ENCODE measurements at places on chromosomes 7 and 10. TPM values are rescaled to one million over a fixed set of nuclear protein-coding genes. Genes with fewer than 3 reads are reported as not detected.

CALHM1 gene
- total RNA-seq: not detected

ACTL6B gene
- not detected for total RNA-seq

- no peak for DNase-seq
These were observed 64.4 kb downstream of the LYZL1 start for GRCh38 chr10:29353305-29353704.

DNA sequence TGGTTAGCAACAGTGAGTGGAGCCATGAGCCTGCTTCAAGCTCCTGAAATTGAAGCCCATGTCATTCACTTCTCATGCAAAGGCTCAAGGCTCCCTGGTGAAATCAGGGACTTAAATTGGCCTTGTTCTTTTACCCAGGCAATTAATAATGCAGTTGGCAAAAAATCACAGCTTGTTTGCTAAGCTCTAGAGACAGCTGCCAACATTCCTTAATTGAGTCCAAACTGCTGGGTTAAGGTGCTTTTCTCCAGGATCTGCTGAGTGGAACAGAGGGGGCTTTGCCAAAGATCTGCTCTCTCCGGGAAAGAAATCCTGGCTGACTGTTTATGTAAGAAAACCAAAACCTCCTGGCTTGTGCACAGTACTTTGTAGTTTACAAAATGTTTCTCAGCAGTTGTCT is 257.6 kb upstream of the GHITM start:
- DNase-seq: no peak

DNA sequence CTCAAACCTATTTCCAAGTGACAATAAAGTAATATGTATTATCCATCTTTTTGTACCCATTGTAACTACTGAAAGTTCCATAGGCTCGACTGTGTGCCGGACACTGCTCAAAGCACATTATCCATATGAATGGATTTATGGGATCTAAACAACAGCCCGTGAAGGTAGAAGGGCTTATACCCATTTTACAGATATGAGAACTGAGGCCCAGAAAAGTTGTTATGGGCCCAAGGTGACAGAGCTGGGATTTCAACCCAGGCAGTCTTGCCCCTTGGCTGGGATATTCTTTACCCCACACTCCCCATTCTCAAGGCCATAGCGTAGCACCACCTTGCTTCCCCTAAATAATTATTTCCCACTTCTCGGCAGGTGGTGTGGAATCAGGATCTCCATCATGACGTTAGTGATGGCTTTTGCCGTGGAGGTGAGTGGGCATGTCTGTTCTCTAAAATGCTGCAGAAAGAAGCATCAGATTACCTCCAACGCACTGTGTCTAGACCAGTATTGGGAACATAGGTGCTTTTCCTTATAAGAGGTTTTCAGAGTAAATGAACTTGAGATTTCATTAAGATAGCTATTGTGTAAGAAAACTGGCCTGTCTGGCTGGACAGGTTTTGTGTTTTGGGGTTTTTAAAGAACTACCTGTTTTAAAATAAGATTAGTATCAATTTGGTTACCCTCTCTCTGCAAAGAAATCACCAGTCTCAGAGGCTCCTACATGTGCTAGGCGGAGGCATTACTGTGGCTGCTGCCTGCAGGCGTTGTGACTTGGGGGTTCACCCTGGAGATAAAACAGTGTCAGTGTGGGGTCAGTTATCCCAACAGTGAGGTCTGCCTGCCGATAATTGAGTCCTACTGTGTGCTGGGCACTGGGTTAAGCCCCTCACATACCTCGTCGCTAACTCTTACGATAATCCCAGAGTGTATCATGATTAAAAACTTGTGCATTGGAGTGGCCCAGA is 85.1 kb upstream of the SDK1 start:
- no peak for DNase-seq

DNA sequence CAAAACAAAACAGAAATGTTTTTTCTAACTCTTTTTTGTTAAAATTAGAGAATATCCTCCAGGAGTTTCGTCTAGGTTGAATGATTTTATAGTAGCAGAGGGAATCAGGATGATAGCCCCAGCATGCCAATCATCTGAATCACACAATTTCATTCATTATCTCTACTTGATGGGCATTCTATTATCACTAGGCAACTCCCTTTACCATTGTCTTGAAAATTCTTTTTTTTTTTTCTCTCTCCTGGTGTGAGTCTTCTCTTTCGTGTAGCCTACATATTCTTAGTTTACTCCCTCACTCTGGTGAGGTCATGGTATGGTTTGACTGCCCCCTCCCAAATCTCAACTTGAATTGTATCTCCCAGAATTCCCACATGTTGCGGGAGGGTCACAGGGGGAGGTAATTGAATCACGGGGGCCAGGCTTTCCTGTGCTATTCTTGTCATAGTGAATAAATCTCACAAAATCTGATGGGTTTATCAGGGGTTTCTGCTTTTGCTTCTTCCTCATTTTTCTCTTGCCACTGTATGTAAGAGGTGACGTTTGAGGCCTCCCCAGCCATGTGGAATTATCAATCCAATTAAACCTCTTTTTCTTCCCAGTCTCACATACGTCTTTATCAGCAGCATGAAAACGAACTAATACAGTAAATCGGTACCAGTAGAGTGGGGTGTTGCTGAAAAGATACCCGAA is 105.0 kb downstream of the OTUD1 start:
- DNase-seq: no peak

DNA sequence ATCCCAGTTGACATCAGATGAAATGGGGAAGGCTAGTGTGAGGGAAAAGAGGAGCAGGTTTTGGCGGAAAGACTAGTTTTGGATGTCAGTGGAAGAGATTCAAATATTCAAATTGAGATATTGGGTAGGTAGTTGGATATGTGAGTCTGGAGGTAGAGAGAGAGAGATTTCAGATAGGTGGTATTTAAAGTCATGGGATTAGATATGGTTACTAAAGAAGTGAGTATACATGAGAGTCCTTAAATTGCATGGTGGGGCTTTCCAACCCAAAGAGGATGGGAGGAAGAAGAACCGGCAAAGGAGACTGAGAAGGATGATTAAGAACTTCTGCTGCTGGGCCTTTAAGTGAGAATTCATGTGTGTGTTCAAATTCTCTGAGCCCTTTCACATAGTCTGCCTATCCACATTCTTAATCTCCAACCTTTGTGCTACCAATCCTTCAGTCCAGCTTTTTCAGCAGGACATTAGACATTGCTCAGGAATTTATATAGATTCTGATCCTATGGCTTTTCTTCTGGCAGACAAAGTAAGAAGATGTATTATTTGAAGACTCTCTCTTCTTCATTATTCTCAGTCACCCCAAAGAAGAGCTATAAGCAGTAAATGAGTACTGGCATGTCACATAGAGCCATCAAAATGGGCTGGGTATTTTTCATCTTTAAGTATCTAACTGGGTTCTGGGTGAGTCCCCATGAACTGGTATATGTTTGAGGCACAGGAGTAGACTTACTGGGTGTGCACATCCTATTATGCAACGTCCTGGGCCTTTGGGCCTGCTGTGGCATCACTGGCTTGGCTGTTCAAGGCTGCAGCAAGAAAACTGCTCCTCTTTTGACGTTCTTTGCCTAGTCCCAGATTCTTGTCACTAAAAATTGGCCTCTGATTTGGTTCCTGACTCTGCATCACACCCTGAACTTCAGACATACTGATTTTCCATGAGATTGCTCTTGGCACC is 33.6 kb downstream of the ST7 start:
- no peak for DNase-seq
